ENCODE measurements at places on chromosomes 4 and X. TPM values are rescaled to one million over a fixed set of nuclear protein-coding genes. Genes with fewer than 3 reads are reported as not detected.

FSTL5 gene
- polyA plus RNA-seq, result not detected

DNA sequence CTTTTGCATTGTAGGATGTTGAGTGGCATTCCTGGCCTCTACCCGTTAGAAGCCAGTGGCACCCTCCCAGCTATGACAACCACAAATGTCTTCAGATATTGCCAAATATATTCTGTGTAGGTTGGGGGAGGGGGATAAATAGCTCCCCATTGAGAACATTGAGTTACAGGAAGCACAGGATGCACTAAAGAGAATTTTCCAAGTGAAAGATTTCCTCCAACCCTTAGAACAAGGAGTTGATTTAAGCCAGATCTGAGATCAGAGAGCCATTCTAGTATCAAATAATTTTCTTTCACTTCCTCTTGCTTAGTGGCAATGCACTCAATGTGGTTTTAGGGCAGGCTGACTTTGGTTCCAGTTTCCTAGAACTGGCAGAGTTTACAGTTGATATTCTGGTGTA, 436.6 kb downstream of the C4orf33 start:
- DNase-seq, result no peak

- no peak for DNase-seq
Observed at GRCh38 chr4:142350871-142351270, 495.2 kb downstream of the INPP4B start.

DNA sequence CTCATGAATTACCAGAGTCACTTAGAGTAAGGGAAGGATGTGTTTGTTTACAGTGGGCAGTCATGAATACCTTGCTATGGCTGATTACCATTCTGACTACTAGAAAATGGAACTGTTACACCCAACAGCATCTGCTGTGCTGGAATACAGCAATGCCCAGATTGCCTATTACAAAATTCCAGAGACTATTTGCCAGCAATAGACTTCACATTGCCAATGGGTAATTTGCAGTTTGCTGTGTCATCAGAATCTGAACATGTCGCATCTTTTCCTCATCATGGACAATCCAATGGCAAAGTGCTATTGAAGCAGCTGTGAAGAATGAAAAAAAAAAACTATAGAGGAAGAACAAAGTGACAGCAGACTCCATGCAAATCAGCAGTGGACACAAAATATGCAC, 356.6 kb downstream of the CXXC4 start:
- DNase-seq, result no peak

DNA sequence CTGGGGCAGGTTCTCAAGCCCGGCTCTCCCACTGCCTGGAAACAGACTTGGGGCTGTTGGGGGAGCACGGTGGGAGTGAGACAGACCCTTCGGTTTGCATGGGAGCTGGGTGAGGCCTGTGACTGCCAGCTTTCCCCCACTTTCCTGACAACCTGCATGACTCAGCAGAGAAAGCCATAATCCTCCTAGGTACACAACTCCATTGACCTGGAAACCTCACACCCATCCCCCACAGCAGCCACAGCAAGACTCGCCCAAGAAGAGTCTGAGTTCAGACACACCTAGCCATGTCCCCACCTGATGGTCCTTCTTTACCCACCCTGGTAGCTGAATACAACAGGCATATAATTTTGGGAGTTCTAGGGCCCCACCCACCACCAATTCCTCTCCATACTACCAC, 57.6 kb upstream of the UBQLN2 start:
- DNase-seq, result no peak
